ENCODE measurements at places on chromosomes 12 and 14.

- no peak for DNase-seq
Observed at GRCh38 chr12:1382151-1382550, 212.2 kb downstream of the FBXL14 start.

GRCh38 chr14:96592591-96593386, 90.6 kb downstream of the PAPOLA start:
- no peak for DNase-seq

GRCh38 chr12:124713041-124713435, 145.6 kb upstream of the NCOR2 start:
- DNase-seq = no peak

GRCh38 chr12:120006258-120006975, 17.4 kb downstream of the BICDL1 start:
- no peak for DNase-seq

DNA sequence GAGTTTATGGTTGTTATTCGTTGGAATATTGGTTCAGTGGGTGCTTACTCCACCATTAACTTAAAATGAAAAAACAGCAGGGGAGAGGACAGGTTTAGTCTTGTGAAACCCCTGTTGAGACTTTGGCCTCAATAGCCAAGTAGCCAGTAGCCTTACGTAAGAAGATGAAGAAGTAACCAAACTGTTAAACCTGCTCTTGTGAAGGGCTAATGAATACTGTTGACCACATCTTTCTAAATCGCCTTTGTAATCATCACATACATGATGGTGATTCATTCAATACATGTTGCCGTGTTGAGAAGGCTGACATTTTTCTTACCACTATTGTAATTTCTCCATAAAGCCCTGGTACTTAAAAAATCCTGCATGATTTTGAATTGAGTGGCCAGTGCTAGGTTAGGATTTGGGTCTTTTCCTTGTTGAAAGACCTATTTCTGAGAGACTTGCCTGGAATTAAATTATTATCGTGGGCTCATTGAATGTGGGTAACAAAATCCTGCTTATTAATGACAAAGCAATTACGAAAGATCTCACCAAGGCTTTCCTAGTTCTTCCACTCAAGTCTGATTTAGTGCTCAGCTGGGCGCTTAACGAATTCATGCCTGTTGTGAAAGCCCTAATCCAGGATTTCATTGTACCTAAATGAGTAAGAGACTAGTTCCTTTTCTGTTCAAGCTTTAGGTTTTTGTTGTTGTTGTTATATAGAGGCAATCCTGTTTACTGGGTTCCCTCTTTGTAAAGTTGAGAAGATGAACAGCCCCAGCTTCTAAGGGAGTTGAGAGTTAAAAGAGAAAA, 333.1 kb downstream of the FUT8 start:
- DNase-seq = no peak

- DNase-seq = no peak
Observed at GRCh38 chr12:3078086-3078820, 1.1 kb downstream of the TSPAN9 start.

- no peak for DNase-seq
Observed at GRCh38 chr12:89243771-89244170, 108.5 kb downstream of the DUSP6 start.

GRCh38 chr12:92899386-92900001, 29.6 kb downstream of the EEA1 start:
- DNase-seq = peak; percentile 99

- DNase-seq = no peak
Observed at GRCh38 chr14:94101748-94102147, 8.8 kb upstream of the IFI27 start.

DNA sequence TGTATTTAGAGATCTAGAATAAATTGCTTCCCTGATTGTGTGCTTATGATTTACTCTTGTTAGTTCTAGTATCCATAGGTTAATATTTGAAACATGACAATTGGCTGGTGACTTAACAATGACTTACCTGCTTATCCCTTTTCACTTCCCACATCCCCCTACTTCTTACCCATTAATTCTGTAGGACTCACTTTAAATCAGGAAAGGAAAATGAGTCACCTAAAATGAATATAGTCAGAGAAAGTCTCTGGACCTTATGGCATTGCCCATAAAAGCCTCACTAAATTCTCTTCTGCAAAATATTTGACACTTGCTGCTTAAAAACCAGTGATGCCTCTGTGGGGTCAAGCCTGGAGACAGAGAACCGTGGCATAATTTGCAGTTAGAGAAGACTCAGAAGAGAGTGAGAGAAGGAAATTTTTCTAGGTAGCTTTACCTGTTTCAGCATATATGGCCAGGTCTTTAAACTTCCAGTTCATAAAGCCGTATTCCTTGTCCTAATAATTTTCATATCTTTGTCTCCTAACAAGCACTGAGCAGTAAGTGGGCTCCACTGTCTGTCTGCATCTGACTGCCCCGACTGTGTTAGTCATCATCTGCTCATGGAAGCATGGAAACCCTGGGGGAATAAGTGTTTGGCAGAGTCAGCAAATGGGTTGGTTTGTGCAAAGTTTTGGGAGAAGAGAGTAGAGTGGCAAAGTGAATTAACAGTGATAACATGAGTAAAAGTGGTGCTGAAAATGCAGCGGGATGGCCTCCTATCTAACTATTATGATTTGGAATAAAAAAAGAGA, 294.4 kb downstream of the AKAP6 start:
- no peak for DNase-seq

DNA sequence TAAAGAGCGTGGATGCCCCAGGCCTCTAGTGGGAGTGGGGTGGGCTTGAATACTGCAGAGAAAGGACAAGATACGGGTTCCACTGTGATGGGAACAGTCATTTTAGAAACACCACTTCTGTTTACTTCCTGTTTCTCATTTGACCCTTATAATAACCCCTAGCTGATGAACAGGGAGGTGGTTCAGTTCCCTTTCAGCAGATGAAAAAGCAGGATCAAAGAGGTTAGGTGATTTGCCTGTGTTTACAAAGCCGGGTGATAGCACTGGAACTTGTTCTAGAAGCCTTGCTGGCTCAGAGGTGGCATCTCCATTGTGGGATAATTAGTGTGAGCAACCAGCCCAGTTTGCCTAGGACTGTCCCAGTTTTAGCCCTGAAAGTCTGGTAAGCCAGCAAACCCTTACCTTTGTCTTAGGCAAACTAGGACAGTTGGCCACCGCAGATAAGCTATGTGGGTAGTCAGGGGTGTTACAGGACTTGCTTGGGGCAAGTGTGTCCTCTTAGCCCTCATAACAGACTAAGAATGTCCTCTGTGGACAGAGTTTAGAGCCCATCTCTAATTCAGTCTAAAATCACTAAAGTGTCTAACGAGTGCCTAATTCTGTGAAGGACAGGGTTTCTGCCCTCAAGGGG, 7.5 kb upstream of the LRP1-AS start:
- no peak for DNase-seq

GRCh38 chr14:84401631-84402030, 1128.3 kb upstream of the FLRT2 start:
- DNase-seq = no peak

- no peak for DNase-seq
Observed at GRCh38 chr12:32560520-32560919, 118.6 kb upstream of the DNM1L start.

DNA sequence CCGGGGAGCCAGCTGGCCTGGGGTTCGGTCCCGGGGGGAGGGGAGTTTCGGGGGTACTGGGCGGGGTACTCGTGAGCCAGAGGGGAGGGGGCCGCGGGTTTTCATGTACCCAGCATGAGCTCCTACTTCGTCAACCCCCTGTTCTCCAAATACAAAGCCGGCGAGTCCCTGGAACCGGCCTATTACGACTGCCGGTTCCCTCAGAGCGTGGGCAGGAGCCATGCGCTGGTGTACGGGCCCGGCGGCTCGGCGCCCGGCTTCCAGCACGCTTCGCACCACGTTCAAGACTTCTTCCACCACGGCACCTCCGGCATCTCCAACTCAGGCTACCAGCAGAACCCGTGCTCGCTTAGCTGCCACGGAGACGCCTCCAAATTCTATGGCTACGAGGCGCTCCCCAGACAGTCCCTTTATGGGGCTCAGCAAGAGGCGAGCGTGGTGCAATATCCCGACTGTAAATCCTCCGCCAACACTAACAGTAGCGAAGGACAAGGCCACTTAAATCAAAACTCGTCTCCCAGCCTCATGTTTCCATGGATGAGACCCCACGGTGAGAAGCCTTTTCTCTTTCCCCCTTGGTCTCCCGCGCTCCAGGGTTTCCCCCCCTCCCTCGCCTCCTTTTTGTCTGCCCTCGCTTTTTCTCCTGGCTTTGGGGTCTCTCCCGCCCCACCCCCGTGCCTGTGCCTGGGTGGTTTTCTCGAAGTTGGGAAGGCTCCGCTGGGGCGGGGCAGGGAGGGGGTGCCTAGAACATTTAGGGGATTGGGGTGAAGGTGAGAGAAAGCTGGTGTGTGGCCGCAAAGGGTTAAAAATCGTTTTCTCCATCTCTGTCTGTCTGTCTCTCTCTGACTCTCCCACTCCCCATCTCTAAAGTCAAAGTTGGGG, 627 bp downstream of the HOXC8 start:
- no peak for DNase-seq

GRCh38 chr14:38389681-38390080, 133.8 kb upstream of the CLEC14A start:
- DNase-seq = no peak

- no peak for DNase-seq
Observed at GRCh38 chr12:65685514-65685913, 138.8 kb upstream of the HMGA2 start.

- no peak for DNase-seq
Observed at GRCh38 chr12:85253853-85254252, 26.2 kb upstream of the ALX1 start.

DNA sequence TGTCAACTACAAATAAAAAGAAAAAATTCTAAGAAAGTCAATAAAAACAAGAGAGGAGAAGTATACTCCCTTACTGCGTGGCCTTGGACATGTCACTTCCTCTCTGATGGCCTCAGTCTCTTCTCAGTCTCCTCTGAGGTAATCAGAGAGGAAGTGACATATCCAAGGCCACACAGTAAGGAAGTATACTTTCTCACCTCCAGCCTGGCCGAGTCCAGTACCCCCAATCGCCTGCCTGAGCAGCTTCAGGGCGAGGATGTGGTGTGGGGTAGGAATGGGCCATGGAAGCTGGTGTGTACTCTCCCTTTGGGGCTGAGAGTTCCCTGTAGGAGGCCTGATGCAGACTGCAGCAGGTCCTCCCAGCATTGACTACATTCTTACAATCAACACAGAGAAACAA, 15.8 kb downstream of the VDR start:
- no peak for DNase-seq

- DNase-seq = no peak
Observed at GRCh38 chr14:61322799-61323290, 1.5 kb downstream of the PRKCH start.

- peak; percentile 23 for DNase-seq
Observed at GRCh38 chr14:70317969-70318634, 41.4 kb downstream of the COX16 start.

DNA sequence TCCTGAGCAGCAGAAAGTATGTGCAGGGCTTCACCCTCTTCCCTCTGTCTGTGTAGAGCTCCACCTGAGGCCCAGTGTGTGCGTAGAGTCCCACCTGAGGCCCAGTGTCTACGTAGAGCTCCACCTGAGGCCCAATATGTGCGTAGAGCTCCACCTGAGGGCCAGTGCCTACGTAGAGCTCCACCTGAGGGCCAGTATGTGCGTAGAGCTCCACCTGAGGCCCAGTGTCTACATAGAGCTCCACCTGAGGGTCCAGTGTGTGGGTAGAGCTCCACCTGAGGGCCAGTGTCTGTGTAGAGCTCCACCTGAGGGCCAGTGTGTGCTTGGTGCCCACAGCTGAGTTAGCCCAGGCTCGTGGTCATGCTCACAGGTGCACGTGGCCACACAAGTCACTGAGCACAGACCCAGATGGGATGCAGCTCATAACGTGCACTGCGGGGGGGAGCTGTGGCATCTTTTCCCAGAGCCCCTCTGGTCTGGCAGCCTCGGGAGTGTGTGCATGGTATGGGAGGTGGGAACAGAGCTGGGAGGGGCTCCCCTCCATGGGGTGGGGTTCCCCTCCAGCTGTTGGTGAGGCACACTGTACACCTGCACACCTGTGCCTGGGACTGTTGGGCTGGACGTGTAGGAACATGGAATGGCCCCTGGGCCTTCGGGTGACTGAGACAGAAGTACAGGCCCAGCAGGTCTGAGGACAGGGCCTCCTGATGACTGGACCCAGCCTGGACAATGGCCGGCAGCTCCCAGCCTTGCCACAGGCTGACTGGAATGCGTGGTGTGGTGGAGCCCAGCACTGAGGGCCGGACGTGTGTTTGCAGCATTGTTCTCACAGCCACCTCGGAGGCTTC, 20.1 kb downstream of the PACS2 start:
- DNase-seq = no peak

DNA sequence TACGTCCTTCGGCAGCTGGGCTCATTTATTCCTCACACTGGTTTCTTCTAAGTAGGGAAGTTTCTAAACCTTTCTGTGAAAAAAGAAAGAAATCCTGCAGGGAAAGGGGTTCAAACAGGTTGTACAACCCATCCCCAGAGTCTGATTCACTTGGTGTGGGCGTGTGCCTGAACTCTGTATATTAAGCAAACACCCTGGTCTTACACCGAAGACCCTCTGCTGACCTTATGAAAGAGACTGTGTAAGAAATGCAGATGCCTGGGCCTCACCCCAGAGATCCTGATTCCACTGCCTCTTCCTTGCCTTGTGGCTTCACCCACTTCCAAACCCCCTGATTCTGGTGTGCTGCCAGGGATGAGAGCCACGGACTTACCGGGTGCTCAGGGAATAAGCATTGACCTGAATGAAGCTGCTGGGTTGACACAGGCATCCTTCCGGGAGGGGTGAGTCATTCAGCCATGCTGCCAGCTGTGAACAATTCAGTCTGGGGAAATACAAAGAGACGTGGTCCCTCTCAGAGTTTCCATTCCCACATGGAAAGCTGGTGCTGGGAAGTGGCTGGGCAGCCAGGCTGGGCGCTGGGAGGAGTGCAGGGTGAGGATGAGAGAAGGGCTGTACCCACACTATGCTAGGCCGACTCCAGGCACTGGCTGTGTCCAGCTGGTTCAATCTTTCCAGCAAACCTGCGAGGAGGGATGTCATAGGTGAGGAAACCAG, 26.5 kb upstream of the ACTN1 start:
- DNase-seq = peak; percentile 68

- no peak for DNase-seq
Observed at GRCh38 chr12:10293151-10293550, 14.5 kb upstream of the KLRD1 start.

- DNase-seq = no peak
Observed at GRCh38 chr12:18935371-18935965, 194.1 kb upstream of the PLEKHA5 start.

GRCh38 chr14:72704502-72704901, 189.4 kb downstream of the DPF3 start:
- DNase-seq = no peak

DNA sequence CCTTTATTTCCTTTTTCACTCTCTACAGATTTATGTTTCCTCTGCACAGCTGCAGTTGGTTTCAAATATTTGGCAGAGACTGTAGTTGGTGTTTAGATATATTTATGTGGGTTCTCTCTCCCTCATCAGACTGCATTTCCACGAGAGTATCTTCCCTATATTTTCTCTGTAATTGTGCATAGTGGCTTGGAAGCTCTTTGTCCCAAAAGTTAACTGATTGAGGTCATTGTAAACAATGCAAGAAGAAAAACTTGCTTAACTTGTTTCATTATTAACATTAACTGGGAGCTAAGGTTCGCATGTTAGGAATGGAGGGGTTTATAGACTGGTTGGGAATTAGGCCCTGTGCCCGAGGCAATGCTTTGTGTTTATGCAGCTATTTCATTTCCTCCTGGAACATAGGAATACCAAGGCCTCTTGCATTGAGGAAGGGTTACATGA, 216.9 kb upstream of the HMGA2 start:
- DNase-seq = no peak

- no peak for DNase-seq
Observed at GRCh38 chr14:44962334-44963043, 499 bp downstream of the TOGARAM1 start.

All from epithelial cell of proximal tubule (primary cell).